Effector memory CD8-positive, alpha-beta T cell (primary cell): ENCODE measurements at places on chromosomes 3 and 15.

GRCh38 chr3:128312271-128312670 is 154.4 kb downstream of the DNAJB8 start:
- DNase-seq, result no peak

GRCh38 chr3:157868196-157868595 is 238.0 kb downstream of the SHOX2 start:
- no peak for DNase-seq

DNA sequence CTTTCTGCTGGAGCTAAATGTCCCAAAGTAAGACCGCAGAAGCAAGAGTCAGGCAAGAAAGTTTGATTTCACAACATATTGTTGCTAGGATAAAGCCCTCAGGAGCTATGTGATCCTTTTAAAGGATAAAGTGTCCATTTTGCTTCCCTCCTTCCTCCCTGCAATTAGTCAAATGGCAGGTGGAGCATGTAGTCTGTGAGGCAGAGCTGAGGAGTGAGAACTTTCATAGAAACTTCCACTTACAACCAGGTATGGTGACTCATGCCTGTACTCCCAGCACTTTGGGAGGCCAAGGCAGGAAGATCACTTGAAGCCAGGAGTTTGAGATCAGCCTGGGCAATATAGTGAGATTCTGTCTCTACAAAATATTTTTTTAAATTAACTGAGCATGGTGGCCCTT is 25.2 kb upstream of the RHCG start:
- no peak for DNase-seq

GRCh38 chr3:61729038-61729634 is 167.8 kb downstream of the PTPRG start:
- no peak for DNase-seq

- no peak for DNase-seq
These were observed 245.6 kb upstream of the TRIM42 start for GRCh38 chr3:140432229-140432669.

GRCh38 chr3:78703944-78704343 is 1063.9 kb downstream of the ROBO1 start:
- DNase-seq, result no peak

- no peak for DNase-seq
These were observed 10.0 kb upstream of the ST6GAL1 start for GRCh38 chr3:186920301-186920700.

DNA sequence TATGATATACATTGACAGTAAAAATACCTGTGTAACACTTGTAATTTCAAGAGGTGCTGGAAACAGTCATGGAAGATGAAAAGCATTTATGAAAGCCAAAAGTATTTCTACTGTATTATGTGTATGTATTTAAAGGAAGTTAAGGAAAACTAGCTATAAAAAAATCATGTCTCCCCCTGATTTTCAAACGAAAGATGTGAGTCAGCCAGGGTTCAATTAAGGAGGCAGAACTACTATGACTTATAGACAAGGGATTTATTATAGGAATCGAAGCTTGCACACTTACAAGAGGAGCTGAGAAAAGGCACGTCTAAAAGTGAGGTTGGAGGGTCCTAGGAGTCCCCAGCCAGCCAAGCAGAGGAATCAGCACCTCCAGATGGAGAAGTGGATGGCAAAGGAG is 119.4 kb downstream of the SUCLG2 start:
- DNase-seq, result no peak

- no peak for DNase-seq
These were observed 16.5 kb upstream of the FAM3D start for GRCh38 chr3:58683001-58683458.

DNA sequence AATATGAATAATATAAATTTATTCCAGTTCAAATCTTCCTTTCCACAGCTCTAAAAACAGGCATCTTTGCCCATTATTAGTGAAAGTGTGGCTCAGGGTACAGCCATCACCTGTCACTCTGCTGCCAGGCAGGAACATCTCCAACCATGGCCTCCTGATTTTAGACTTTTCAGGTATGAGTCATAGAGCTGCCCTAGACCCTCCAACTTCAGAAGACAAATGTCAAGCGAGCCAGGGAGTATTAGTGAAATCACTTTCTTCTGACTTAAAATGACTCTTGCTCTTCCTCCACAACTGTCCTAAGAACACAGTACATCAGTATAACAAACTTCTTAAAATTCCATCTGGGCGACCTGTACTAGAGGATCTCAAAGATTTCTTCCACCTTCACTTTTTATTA is 78.1 kb upstream of the AKAP13 start:
- no peak for DNase-seq

DNA sequence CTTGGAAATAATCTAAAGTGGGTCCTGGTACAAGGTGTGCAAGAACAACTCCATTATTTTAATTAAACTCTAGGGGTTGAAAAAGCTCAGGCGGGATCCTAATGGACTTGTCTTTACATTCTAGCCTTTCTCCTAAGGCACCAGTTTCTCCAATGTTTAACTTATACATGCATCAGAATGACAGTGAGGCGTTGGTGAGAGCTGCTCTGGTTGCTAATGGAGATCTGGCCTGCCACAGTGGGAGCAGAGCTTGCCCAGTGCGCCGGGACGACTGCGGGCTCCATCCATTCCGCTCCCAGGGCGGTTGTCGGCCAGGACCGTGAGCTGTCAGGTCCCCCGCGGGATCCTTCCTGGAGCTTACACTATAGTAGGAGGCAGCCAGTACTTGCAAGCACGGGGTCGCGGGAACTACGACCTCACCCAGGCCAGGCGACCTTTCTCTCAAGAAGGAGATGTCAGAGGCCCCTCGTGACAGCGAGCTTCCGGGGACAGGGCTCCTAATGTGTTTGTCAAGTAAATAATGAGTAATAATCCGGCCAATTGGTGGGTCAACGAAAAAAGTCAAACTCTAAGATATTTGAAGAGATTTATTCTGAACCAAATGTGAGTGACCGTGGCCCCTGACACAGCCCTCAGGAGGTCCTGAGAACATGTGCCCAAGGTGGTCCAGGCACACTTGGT is 991 bp upstream of the HIGD1A start:
- DNase-seq, result no peak

- DNase-seq, result no peak
These were observed 87.2 kb upstream of the NMNAT3 start for GRCh38 chr3:139764936-139765335.

- DNase-seq, result no peak
These were observed 53.9 kb downstream of the MRPS25 start for GRCh38 chr3:15011174-15011573.

- no peak for DNase-seq
These were observed 9.4 kb downstream of the TBC1D23 start for GRCh38 chr3:100270215-100270583.

DNA sequence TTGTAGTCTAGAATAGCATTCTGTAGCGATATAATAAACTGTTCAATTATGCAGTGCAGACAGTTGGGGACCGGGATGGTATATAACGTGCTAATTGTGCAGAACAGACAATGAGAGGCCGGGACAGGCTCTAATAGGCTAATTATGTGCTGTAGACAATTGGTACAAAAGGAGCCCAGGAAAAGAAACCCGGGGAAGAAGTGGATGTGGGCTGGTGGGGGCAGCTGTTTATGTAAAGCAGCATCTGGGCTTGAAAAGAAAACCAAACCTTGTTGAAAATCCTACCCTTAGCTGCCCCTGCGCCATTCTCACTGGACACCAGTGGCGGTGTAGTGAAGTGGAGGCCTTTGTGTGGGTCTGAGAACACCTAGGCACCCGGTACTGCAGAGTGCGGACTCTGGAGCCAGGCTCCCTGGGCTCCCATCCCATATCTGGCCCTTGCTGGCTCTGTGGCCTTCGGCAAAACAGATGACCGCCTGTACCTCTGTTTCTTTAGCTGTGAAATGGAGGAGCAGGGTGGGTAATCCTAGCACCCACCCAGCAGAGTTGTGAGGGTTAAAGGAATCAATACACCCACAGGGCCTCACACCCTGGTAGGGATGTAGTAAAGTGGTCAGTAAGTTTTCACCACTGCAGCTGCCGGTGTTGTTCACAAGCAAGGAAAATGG is 51.5 kb downstream of the CMTM6 start:
- no peak for DNase-seq

GRCh38 chr3:161558236-161558635 is 61.6 kb downstream of the OTOL1 start:
- no peak for DNase-seq

DNA sequence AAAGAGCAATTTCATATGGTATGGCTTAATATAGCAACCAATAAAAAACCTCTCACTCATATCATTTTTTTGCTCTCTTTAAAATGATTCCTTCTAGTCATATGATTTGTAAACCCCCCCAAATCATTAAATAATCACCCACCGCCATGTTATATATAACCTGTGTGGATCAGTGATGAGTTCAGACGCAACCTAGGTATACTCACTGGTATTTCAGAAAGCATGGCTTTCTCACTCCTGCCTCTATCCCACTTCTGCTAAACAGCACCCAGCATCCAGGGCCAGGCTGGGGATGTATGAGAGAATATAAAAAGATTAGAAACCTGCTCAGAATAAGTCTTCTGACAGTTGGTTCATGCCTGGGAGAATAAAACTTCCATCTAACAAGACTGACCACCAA is 172.3 kb upstream of the PRICKLE2 start:
- DNase-seq, result no peak

GRCh38 chr3:109175411-109175810 is 38.9 kb downstream of the C3orf85 start:
- no peak for DNase-seq

GRCh38 chr3:126442094-126442855 is 33.4 kb downstream of the ZXDC start:
- no peak for DNase-seq

GRCh38 chr15:31399544-31400171 is 73.0 kb downstream of the KLF13 start:
- DNase-seq, result no peak

DNA sequence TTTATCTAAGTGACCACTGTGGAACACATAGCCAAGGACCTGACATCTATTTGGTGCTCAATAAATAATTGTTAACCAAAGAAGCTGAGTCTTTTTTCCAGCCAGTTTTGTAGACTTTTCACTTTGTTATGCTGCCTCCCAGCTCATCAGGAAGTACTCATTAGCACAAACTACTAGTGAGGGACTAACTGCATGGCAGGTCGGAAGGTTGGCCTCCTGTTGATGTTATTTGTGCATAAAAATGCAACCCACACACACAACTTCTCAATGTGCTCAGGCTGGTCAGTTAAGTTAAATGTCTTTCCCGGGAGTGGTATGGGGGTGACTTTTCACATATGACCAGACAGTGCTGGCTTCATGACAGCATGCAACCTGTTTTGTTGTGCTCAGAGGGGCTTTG is 263.0 kb upstream of the TOPAZ1 start:
- no peak for DNase-seq

- DNase-seq, result no peak
These were observed 42.2 kb downstream of the BHLHE40 start for GRCh38 chr3:5021116-5022092.

GRCh38 chr3:69290006-69290405 is 95.9 kb downstream of the FRMD4B start:
- no peak for DNase-seq

- DNase-seq, result no peak
These were observed 12.6 kb downstream of the RAB6B start for GRCh38 chr3:133882986-133883586.

DNA sequence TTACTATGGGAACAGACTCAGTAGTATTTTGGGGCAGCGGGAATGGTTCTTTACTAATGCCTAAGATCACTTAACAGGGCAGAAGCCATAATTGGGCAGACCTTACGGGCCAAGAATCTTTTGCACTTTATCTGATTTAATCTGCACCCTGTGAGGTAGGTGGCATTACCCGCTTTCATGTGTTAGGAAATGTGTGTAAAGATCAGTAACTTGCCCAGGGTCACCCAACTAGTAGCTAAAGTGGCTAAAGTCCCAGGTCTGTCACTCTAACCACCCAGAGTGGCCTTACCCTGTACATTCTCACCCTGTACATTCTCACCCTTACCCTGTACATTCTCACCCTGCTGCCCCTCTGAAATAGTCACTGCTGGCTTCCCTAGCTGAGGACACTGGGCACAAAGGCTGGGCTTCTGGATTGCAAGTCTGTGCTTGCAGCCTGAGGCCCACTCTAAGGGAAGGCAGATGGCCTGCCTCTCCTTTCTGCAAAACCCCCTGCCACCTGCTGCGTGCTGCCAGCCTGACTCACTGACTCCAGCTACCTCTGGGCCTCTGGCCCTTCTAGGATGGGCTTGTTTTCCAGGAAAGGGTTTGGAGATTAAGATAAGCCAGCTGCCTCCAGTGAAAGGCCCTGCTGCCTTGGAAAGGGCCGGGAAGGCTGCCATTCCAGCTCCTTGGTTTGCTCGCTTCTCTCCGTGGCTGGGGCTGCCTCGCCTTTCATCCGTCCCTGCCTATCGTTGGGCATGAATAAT is 37.5 kb upstream of the MYZAP start:
- no peak for DNase-seq

- DNase-seq, result no peak
These were observed 73.0 kb upstream of the GAP43 start for GRCh38 chr3:115550285-115550761.

GRCh38 chr3:120661106-120661905 is 20.7 kb downstream of the HGD start:
- DNase-seq, result no peak

DNA sequence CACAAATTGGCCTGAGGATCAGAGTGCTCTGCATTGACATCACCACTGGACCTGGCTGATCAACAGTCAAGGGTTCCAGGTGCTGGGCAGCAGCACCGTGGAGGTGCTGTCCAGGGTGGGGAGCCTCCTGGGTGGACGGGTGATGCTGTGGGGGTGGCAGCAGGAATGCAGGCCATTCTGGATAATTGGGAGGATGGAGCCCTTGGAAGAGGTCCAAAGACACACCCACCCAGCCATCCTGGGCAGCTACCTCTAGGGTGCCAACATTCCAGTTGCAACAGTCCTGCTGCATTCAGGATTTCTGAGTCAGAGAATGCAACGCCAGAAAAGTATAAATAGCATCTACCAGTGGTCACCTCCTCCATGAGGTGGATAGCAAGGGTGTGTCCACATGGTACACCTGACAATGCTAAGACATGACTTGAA is 26.8 kb downstream of the STARD5 start:
- no peak for DNase-seq

- no peak for DNase-seq
These were observed 27.2 kb upstream of the PLSCR4 start for GRCh38 chr3:146277953-146278631.

DNA sequence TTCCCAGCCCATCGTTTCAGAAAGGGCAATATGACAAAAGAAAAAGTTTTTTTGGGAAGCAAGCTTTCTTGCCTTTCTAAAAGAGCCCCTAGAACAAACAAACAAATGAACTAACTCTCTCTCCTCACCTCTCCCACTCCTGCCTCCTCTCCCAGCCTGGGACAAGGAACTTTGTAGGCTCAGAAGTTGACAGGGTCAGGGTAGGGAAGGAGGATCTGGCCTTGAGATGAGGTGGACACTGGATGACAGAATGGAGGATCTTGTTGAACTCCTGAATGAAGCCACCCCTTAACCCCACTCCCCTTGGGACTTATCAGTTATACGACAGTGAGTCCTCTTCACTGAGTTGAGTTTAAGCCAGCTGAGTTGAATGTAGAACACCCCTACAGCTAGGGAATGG is 1.6 kb upstream of the ITGA11 start:
- DNase-seq, result no peak

GRCh38 chr3:21624524-21624923 is 126.5 kb downstream of the ZNF385D start:
- no peak for DNase-seq

GRCh38 chr3:193228206-193228605 is 12.8 kb upstream of the PLAAT1 start:
- DNase-seq, result no peak
